ENCODE measurements at places on chromosomes 3 and 15.

GRCh38 chr15:51403072-51403878 is 61.8 kb downstream of the GLDN start:
- DNase-seq, result peak; percentile 37

DNA sequence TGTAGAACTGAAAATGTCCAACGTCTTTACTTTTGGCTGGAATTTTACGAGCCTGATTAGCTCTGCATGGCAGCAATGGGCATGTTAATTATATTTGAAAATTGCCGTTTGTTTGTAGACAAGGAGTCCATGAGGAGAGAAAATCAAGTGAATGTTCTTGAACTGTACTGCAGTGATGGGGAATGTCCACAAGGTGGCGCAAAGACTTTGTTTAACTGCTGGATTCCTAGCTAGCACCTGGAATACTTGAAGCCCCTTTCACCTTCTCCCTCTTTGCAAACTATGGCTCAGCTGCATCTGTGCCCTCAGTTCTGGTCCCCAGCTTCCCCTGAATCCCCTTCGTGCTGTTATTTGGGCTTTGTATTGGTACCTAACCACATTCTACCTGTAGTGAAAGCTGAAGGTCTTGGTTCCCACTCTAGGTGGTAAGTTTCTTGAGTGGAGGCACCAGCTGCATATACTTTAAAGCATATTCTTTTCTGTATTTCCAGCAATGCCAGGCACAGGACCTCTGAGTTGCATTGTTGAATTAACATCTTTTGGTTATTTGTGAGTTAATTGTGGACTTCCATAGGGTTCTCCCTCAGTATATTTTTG is 25.3 kb downstream of the EXOG start:
- DNase-seq, result peak; percentile 57

- no peak for DNase-seq
These were observed 654.6 kb downstream of the MECOM start for GRCh38 chr3:169008776-169009358.

DNA sequence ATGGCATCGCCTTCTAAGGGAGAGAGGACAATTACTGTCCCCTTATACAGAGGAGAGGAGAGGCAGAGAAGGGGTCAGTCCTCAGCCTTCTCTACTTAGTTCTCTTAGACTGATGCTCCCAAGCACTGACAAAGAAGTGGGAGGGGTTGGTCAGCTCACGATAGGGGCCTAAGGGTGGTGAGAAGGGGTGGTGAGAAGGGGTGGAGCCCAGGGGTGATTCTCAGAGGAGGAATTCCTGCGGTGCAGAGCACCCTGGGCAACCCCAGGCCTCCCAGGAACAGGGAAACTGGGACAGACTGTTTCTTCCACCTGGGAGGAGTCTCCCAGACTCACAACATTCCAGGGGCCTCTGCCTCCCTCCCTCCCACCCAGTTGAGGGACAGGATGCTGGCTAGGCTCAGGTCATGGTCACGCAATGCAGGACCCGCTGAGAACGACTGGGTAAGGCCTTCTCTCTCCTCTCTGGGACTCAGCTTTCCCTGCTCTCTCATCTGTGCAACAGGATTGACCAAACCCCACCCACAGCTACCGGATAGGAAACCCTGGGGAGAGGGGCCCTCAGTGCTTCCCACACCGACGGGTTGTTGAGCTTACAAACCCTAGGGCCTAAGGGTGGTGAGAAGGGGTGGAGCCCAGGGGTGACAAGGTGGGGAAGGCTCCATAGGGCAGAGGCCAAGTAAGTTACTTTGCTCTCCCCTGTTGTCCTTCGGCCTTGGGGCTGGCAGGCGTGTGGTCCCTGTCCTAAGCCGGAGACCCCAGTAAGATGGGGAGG is 1.5 kb downstream of the TPRA1 start:
- peak; percentile 79 for DNase-seq

GRCh38 chr3:31433679-31433992 is 99.1 kb upstream of the STT3B start:
- no peak for DNase-seq

DNA sequence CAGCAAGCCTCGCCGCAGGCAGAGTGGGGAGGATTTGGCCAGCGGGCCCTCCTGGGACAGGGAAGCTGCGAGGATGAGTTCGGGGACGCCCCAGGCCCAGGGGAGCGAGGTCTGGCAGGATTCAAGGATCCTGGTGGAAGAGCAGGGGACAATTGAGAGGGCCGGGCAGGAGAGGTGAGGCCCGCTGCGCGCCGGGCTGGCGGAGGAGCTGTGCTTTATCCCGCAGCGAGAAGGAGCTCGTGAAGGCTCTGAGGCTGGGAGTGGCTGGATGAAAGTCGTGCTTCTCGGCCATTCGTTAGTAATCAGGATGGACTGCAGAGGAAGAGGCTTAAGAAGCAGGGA is 3.6 kb downstream of the SLC51A start:
- DNase-seq, result no peak

- peak; percentile 37 for DNase-seq
These were observed 1.4 kb upstream of the GHSR start for GRCh38 chr3:172449466-172450149.

GRCh38 chr3:159941038-159942000 is 47.3 kb upstream of the IL12A start:
- peak; percentile 58 for DNase-seq

DNA sequence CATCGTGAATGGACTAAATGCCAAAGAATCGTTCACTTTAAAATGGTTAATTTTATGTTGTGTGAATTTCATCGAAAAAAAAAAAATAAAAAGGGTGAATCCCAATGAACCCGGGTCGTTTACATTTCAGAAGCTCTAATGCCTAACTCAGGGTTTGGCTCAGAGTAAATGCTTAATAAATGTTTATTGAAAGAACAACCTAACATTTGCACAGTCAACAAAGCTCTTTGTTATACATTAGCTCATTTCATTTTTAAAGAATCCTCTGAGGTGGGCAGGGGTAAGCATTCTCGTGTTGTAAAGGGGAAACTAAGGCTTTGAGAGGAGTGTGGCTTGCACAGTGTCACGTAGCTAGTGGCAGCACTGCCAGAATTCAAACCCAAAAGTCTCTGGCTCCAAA is 109.5 kb downstream of the RPLP1 start:
- no peak for DNase-seq

GRCh38 chr3:59438492-59438891 is 388.7 kb upstream of the CFAP20DC start:
- no peak for DNase-seq

GRCh38 chr15:23801881-23802280 is 114.8 kb upstream of the NDN start:
- DNase-seq, result no peak

- peak; percentile 1 for DNase-seq
These were observed 38.2 kb downstream of the VPS13C start for GRCh38 chr15:62021991-62022600.

GRCh38 chr3:65443739-65444446 is 594.8 kb downstream of the MAGI1 start:
- no peak for DNase-seq

- no peak for DNase-seq
These were observed 137.7 kb downstream of the ARPP21 start for GRCh38 chr3:35777065-35777464.

- DNase-seq, result peak; percentile 60
These were observed 8.1 kb downstream of the RMDN3 start for GRCh38 chr15:40746916-40747418.

DNA sequence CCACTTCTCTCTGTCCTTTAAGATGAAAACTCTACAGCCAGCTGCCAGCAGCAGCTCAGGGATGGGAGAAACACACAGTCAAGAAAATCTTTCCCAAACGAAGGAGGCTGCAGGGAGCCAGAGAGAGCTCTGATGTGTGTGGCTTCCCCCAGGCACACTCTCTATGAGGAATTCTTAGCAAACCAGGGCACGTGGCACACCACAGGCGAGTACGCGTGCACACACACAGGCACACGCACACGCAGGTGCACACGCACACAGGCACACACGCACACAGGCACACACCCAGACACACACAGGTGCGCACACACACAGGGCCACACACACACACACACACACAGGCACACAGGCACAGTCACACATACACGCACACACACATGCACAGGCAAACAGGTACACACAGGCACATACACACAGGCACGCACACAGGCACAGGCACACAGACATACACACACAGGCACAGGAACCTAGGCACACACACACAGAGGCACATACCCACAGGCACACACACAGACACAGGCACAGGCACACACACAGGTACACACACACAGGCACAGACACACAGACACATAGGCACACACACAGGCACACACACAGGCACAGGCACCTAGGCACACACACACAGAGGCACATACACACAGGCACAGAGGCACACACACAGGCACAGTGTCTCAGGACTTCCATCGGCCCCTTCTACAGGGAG is 91.5 kb upstream of the ATP2B2 start:
- no peak for DNase-seq

DNA sequence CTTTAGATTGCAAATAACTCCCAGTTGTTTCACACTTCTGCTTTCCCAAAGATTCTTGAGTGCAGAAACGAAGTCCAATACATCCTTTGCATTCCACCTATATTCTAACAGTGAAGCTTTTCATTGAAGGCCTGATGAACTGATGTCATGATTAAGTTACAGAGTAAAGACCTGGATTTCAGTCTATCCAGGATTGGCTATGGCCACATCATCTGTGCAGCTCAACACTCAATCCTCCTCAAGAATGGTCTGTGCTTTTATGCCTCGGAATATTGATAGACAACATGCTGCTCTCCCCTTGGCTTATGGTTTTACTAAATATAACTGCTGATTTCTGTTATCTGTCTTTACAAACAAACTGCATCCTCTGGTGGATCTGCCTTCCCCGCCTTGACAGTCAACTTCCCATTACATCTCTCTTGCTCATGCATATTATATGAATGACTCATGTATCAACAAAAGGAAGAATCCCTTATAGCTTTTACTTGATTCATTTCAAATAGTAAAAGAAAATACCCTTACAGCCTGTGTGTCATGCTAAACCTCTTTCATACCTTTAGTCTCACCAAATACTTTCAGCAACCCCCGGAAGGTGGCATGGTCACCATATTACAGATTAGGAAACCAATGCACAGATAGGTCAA is 59.5 kb downstream of the SCN11A start:
- peak; percentile 89 for DNase-seq

DNA sequence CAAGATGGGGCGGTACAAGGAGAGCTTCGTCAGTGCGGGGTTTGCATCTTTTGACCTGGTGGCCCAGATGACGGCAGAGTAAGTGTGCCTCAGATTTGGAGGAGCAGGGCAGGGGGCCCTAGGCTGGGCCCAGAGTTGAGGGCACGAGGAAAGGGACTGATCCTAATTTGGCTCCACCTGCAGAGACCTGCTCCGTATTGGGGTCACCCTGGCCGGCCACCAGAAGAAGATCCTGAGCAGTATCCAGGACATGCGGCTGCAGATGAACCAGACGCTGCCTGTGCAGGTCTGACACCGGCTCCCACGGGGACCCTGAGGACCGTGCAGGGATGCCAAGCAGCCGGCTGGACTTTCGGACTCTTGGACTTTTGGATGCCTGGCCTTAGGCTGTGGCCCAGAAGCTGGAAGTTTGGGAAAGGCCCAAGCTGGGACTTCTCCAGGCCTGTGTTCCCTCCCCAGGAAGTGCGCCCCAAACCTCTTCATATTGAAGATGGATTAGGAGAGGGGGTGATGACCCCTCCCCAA is 19.8 kb downstream of the EPHB3 start:
- no peak for DNase-seq

Measured in fibroblast of skin of right biceps (primary cell).